Epithelial cell of esophagus (primary cell): ENCODE measurements at places on chromosomes 3 and 15.

- DNase-seq, result peak; percentile 55
These were observed 2.5 kb downstream of the UBP1 start for GRCh38 chr3:33437556-33438283.

- DNase-seq, result peak; percentile 82
These were observed 21.2 kb downstream of the GCSAM start for GRCh38 chr3:112111785-112112402.

GRCh38 chr3:16140894-16141285 is 33.6 kb upstream of the GALNT15 start:
- peak; percentile 68 for DNase-seq

- DNase-seq, result no peak
These were observed 121.9 kb upstream of the MEF2A start for GRCh38 chr15:99443768-99444446.

- DNase-seq, result no peak
These were observed 3.0 kb upstream of the SOX14 start for GRCh38 chr3:137761099-137761562.

DNA sequence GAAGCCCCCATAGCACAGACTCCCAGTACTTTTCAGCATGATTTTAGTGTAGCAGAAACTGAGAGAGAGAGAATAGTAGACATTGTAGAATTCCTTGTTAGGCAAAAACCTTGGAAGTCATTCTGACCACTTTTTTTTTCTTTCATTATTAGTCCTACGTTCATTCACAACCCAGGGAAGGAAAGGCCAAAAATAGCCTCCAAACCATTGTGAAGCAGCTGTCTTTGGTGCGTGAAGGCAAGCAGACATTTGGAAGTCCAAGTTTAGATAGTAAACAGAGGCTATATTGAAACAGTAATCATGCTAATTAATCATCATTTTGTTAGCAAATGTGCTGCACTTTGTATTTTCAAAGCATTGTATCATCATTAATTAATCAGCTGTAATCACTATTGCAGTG is 34.5 kb downstream of the CCDC54 start:
- DNase-seq, result no peak

GRCh38 chr3:141336672-141337522 is 31.4 kb upstream of the ZBTB38 start:
- peak; percentile 93 for DNase-seq

DNA sequence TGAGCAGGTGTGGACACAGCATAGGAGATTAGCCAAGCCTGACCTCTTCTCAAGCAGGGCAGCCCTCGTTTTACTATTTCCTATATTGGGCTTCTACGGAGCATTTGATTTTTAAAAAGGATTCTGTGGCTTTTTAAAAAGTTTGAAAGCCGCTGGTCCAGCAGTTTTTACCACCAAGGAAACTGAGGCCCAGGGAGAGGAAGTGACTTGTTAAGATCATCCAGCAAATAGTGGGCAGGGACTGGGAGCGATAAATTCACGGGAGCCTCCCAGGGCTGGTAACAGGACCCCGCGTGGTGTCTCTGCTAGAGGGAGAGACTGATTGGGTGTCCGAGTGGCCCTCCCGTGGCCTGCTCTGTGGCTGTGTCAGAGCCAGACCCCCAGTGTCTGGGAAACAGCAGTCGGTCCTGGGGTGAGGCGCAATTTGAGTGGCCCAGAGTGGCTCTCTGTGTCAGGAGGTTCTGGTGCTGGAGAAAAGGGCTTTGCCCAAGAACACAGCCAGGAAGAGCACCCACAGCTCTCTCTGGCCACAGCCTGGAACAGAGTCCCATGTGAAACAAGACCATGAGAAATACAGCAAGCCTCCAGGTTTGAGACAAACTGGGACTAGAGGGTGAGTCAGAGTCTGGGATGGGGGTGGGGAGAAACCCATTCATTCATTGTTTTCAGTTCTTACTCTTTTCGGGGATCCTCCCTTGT is 4.2 kb downstream of the FURIN start:
- peak; percentile 82 for DNase-seq

DNA sequence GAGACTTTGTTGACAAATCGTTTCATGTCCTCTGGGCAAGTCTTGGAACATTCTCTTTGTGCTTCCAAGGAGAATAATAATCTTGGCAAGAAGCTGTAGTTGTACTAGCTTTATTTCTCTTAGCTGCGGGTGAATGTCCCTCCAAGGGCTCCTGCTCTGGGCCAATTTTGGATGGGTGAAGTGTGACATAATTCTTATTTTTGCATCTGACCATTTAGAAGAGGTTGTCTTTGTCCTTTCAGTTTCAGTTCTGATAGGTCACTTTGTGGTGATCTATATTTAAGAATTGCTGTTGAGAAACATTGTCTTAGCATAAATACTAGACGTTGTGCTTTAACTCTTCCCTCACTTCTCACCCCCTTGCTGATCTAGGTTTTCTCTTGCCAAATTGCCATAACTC is 164.8 kb upstream of the RORA start:
- no peak for DNase-seq

DNA sequence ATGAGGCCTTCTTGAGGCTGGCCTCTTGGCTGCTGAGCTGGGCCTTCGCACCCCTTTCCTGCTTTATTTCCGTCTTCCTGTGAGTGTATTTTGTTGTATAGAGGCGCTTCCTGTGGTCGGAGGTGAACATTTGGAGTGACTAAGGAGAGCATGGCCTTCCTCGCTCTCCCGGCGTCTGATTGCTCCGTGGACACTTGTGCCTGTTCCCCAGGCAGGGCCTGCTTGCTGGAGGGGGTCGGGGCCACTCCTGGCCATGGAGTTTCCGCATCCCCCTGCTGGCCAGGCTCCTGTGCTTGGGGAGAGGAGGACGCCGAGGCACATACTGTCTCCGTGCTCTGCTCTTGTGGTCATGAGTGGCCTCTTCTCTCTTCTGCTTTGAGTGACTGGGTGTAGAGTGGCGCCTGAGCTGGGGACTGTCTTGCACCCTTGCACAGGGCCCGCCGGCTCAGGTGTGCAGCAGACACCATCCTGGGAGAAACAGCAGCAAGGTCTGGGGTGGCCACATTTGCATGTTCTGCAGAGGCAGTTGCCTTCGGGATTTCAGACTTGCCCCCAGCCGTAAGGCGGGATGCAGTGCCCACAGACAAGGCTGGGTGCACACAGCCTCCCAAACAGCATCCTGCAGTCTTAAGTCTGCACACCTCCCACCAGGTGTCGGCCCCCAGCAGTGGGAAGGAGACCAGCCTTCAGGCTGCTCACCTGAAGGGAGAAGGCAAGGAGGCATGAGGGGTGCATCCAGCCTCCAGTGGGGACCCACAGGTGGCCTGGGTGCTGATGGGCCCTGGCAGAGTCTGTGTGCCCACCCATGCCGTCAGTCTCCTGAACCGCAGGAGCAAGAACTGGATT is 16.4 kb downstream of the KLF13 start:
- DNase-seq, result no peak

- DNase-seq, result no peak
These were observed 114.6 kb upstream of the GALNT15 start for GRCh38 chr3:16059711-16060357.

- DNase-seq, result no peak
These were observed 903.7 kb downstream of the EPHA3 start for GRCh38 chr3:90011131-90011530.

DNA sequence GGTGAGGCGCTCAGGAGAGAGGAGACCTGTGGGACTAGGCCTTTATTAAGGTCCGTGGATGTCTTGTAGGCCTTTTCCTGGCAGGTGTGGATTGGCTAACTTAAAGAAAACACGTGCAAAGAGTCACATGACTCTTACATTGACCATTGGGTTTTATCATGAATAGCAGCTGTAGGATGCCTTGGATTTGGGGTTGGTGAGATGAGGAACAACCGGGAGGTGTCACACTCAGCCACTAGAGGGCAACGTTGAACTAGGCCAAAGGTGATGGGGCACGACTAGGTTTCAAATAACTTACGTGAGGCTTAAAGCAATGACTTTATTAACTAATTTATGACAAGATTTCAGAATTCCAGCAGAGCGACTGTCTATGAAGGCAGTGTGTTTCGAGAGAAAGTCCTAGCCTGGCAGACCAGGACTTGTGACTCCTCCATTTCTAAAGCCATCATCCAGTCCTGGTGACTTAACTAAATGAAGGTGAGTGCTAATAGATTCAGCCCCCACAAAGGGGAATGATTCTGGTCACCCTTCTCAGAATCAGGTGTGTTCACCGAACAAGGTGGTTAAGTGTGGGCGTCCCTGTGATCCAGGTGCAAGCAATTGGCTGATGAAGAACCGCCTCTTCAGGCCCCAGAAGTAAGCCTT is 345.6 kb downstream of the MCTP2 start:
- peak; percentile 58 for DNase-seq

- peak; percentile 85 for DNase-seq
These were observed 46.5 kb downstream of the CD86 start for GRCh38 chr3:122101646-122102045.

DNA sequence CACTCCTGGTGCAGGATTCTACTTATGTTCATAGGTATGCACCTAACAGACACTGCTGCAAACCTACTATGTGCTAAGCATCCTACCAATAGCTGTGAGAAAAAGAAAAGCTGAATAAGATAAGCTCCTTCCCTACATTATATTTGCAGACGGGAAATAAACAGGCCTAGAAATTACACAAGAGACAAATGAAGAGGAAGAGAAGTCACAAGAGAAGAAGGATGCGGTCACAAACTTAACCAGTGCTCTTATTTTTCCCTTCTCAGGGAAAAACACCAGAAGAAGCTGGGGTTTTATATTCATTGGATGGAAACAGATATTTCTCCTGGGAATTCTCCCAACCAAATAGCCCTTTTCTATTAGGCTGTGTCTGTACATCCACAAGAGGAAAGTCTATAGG is 109.7 kb upstream of the TRIM42 start:
- DNase-seq, result no peak

- peak; percentile 11 for DNase-seq
These were observed 1034.6 kb downstream of the NSUN3 start for GRCh38 chr3:95097493-95097892.

GRCh38 chr15:75307778-75308390 is 25.2 kb downstream of the GOLGA6D start:
- peak; percentile 69 for DNase-seq

GRCh38 chr3:133832802-133833144 is 27.2 kb downstream of the SRPRB start:
- no peak for DNase-seq
